ENCODE measurements at places on chromosomes 6 and 20.
A peak's percentile ranks its signal among the peaks of the same experiment; 100 is the strongest.

DNA sequence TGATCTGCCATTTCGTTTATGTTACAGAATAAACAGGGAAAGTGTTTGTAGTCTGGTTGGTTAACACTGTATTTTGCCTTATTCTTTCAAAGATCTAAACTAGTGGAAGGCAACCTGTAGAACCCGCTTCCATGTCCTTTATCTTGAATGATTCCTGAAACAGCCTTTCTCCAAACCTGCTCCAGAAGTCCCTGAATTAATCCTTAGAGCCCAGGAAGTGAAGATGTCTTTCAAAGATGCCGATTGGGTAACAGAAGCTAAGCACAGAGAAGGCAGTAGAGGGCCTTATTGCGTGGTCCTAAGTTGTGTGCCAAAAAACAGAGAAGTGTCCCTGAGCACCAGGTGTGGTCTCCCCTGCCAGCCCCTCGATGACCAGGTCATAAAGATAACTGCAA is 19.2 kb upstream of the ZSCAN16 start:
- DNase-seq: no peak

GRCh38 chr6:45709781-45710220 is 305.9 kb downstream of the CLIC5 start:
- DNase-seq: no peak

- DNase-seq: no peak
Observed at GRCh38 chr6:36598326-36598725, 4.2 kb downstream of the SRSF3 start.

DNA sequence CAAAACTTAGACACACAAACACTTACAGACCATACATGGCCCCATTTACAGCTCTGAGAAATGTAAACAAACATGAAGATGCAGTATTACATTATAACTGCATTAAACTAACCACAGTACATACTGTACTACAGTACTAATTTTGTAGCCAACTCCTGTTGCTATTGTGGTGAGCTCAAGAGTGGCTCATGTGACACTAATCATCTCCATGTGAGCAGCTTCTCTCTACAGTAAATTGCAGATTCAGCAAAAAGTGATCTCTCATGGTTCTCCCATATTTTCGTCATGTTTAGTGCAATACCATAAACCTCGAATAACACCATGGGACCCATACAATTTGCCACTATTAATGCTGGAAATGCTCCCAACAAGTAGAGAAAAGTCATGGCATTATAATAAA is 860.4 kb downstream of the EPHA7 start:
- no peak for DNase-seq

DNA sequence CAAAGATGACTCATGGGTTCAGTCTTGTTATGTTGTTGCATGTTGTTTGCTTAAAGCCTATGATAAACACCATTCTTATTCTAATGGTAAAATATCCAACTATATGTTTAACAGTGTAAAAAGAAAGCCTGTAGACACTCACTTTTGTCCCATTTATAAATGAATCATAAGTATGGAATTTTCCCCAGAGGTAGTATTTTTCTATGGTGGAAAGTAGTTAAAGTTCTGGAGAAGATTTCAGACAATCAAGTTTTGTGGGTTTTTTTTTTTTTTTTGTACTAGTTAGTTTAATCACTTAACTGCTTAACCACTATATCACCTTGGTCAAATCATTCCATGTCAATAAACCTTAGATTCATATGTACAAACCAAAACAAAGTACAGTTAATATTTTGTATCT is 35.8 kb downstream of the PTCHD4 start:
- DNase-seq: no peak

- DNase-seq: no peak
Observed at GRCh38 chr20:24970030-24970553, 21.0 kb downstream of the CST7 start.

- DNase-seq: no peak
Observed at GRCh38 chr6:25418454-25419052, 139.4 kb downstream of the CARMIL1 start.

- no peak for DNase-seq
Observed at GRCh38 chr6:105759946-105760345, 326.2 kb upstream of the PRDM1 start.

DNA sequence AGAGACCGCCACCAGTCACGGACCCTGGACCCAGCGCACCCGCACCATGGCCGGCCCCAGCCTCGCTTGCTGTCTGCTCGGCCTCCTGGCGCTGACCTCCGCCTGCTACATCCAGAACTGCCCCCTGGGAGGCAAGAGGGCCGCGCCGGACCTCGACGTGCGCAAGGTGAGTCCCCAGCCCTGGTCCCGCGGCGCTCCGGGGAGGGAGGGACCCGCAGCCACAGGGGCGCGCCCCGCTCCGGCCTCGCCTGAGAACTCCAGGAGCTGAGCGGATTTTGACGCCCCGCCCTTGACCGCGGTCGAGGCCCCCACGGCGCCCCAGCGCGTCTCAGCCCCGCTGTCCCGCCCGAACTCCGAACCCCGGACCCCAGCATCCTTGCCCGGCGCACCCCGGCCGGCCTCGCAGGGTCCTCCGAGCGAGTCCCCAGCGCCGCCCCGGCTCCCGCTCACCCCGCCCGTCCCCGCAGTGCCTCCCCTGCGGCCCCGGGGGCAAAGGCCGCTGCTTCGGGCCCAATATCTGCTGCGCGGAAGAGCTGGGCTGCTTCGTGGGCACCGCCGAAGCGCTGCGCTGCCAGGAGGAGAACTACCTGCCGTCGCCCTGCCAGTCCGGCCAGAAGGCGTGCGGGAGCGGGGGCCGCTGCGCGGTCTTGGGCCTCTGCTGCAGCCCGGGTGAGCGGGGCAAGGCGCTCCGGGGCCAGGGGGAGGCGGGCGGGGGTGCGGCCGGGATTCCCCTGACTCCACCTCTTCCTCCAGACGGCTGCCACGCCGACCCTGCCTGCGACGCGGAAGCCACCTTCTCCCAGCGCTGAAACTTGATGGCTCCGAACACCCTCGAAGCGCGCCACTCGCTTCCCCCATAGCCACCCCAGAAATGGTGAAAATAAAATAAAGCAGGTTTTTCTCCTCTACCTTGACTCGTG is at the start of gene OXT:
Gene OXT (plus strand): TSS at position 11 of the 920 bp plus-strand sequence. CDS start 36 bp downstream, at position 47.
- DNase-seq: peak; percentile 59

DNA sequence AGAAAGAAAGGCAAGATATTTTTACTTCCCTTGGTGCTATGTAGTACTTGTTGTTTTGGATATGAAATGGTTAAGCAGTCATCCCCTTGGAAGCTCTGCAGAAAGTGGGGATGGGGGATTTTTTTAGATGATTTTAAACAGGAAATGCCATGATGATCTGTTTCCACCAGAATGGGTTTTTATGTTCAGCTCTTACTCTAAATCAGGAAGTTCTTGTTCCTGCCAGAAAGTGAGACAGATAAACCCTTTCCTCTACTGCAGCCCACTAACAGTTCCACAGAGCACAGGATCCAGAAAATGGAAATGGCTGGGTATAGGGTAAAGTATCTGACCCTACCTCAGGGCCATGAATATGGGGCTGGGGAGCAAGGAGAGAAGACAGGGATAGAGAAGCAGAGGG is 32.1 kb upstream of the PPP1R3G start:
- no peak for DNase-seq

- no peak for DNase-seq
Observed at GRCh38 chr6:34587325-34587724, 31.2 kb upstream of the SPDEF start.

- DNase-seq: no peak
Observed at GRCh38 chr6:35165630-35166071, 24.5 kb upstream of the TCP11 start.

- no peak for DNase-seq
Observed at GRCh38 chr6:47188588-47189021, 121.1 kb downstream of the TNFRSF21 start.

DNA sequence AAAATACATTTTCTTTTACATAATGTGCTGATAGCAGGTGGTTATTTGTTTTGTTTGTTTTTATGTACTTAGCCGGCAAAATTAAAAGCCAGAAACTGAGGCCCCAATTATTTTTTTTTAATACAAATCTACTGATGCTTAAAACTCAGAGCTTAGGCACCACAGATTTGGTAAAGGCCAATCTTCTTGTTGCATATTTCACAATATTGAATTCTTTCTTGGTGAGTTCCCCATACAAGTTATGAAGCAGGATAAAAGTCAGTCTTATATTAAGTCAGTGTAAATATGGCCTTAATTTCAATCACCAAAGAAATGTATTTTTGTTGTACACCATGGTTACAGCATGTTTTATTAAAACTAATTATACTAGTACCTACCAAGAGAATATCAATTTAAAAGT is 16.3 kb upstream of the ZDHHC14 start:
- DNase-seq: no peak

GRCh38 chr20:44014807-44015732 is 100.4 kb downstream of the TOX2 start:
- DNase-seq: no peak

GRCh38 chr6:156699017-156699421 is 78.2 kb upstream of the ARID1B start:
- DNase-seq: no peak

DNA sequence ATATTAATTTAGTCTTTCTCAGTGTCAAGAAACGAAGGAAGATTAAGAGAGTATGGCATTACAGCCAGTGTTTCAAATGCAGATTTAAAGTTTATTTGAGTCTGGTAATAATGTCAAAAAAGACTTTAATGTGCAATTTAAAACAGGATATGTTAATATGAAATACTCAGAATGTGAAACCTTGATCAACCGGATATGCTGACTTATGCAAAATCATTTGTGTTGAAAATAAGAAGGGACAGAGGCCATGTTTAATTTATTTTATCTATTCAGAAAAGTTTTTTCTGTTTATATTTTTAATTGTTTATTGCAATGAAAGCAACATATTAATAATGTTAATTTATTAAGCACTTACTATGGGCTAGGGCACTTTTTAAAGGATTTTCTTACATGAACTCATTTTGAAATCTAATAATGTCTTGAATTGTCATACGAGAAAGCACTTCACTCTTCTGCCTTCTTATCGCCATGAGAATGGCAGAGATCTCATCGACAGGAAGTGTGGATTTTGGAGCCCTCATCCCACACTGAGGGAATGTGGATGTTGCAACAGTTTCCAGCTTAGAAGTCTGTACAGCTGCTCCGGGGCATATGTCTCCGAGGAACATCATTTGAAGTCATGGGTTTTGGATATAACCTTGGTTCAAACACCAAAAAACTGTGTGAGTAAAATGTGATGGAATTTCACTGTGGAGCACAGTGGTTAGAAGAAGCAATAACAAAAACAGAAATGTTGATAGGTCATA is 1410.4 kb downstream of the EPHA7 start:
- no peak for DNase-seq

GRCh38 chr20:56488566-56488965 is 20.1 kb downstream of the RTF2 start:
- no peak for DNase-seq

DNA sequence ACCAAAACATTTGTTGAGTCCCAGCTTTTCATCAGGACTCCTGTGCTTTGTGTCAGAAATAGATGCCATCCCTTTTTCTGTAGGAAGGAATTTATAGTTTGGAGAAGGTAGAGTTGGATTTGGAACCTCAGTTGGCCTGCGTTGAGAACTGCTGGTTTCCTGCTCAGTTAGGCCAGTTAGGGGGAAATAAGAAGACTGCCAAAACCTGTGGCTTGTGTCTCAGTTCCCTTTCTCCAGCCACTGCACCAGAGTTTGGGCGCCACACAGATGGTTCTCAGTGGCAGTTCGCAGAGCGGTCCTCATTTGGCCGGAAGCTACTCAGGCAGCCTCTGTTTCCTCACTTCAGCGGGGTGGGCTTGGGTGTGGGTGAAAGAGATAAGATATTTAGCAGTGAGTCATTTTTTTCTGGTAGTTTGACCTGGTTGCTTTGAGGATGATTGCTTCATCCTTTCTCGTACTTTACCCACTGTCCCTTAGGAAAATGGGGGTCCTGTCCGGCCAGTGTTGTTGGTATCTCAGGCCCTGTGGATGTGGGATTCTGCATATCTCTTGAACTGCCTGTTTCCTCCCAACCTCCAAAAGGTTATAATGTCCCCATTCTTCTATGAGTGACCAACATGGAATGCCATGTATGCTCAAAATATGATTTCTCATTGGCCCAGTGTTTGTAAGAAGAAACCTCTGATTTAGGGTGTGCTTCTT is 53.7 kb downstream of the JARID2 start:
- DNase-seq: peak; percentile 22

GRCh38 chr6:104843229-104843628 is 16.5 kb downstream of the HACE1 start:
- no peak for DNase-seq

DNA sequence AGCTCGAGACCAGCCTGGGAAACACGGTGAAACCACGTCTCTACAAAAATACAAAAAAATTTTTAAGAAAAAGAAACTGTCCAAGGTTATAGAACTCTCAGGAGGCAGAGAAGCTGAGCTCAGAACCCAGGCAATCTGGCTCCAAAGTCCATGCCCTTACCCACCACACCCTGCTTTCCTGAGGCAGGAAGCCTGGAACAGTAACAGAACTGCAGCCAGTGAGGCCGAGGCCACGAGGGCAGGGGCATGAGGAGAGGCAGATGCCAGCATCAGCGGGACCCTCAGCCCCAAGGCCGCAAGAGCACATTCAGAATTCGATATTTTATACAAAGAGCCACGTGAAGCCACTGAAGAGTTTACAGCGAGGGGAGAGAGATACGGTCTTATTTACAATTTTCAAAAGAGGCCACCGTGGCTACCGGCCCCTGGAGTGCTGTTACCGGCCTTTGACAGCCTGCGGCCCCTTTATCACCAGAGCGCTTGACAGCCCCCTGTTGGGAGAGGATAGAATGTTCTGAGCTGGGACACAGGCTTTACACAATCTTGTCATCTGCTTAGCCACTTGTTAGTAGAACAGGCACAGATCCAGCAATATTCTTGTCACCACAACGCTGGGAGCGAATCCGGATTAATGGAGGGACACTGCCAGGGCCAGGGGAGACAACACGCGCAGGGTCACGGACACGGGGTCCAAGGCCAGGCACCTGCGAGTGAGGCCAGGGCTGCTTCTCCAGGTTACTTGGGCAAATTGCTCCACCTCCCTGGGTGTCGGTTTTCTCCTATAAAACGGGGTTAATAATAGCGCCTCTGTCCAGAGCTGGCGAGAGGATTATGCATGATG is 5.6 kb downstream of the SPATA2 start:
- no peak for DNase-seq

- DNase-seq: no peak
Observed at GRCh38 chr20:37669062-37669772, 24.6 kb upstream of the CTNNBL1 start.

Data from activated CD8-positive, alpha-beta memory T cell treated with anti-CD3 and anti-CD28 coated beads for 1 hour (primary cell).